ENCODE measurements at places on chromosomes 12 and 14. TPM values are rescaled to one million over a fixed set of nuclear protein-coding genes. Genes with fewer than 3 reads are reported as not detected.
A peak's percentile ranks its signal among the peaks of the same experiment; 100 is the strongest.

The DPY19L2 gene
- 1.9 TPM for total RNA-seq

The CCDC38 gene
- not detected for total RNA-seq

The TAS2R50 gene
- total RNA-seq, result 0.86 TPM

The PAWR gene
- 211 TPM for total RNA-seq

The SLCO1B1 gene
- not detected for total RNA-seq

The C12orf60 gene
- total RNA-seq, result 0.42 TPM

The KRT74 gene
- not detected for total RNA-seq

The VWF gene
- 20.9 TPM for total RNA-seq

The LBHD2 gene
- total RNA-seq, result not detected

The ANKRD33 gene
- total RNA-seq, result not detected

The KRT6A gene
- not detected for total RNA-seq

GRCh38 chr12:28443337-28443736 is 253.1 kb downstream of the CCDC91 start:
- H3K4me3 ChIP-seq, result no peak overlapping the region
- H3K4me1 ChIP-seq, result no peaks in the 10 kb centered on the region
- no peaks in the 10 kb centered on the region for H3K27me3 ChIP-seq
- DNase-seq, result no peak
- H3K36me3 ChIP-seq, result no peaks in the 10 kb centered on the region

DNA sequence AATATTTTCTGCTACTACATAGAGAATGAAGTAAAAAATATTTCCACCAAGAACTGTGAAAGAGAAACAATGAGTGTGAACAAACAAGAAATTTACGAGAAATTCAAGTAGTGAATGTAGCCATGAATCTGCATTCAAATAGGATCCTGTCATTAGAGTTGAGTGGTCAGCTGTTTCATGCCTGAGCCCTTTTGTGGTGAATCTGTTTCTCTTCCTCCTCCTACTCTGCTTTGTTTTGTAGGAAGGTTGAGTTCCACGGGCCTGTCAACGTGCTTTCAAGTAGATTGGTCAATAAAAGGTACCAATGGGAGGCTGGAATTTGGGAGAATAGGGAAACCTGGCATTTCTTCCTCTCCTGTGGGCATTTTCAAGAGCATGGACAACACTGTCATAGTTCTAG is 1749.6 kb upstream of the FLRT2 start:
- H3K27ac ChIP-seq, result no peak overlapping the region
- no peak for DNase-seq
- no peaks in the 10 kb centered on the region for H3K4me1 ChIP-seq
- H3K27me3 ChIP-seq, result no peaks in the 10 kb centered on the region

DNA sequence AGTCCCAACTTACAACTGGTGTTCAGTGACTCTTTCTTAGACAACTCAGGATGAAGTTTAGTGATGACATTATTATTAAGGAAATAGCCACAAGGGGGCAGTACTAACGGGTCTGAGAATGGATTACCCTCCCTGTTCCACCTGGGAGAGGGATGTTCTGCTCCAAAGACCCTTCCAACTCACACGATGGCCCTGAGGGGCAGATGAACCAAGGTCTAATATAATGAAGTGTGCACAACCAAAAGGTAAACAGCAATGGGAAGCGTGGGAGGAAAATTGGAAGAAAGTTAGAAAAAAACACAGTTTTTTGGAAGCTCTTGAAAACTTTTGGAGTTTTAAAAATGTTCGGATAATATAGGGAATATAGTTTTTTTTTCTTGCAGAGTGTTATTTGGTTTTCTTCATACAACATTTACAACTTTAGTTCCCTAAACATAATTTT is 24.0 kb downstream of the FGF6 start:
- no peaks in the 10 kb centered on the region for H3K4me1 ChIP-seq
- no peak for DNase-seq
- no peak overlapping the region for H3K4me3 ChIP-seq
- H3K27ac ChIP-seq, result no peak overlapping the region
- no peaks in the 10 kb centered on the region for H3K36me3 ChIP-seq
- H3K27me3 ChIP-seq, result no peaks in the 10 kb centered on the region

GRCh38 chr14:73846947-73847346 is 4.7 kb upstream of the PTGR2 start:
- H3K27me3 ChIP-seq, result no peaks in the 10 kb centered on the region
- no peaks in the 10 kb centered on the region for H3K36me3 ChIP-seq
- no peak overlapping the region for H3K27ac ChIP-seq
- no peak overlapping the region for H3K4me3 ChIP-seq
- no peaks in the 10 kb centered on the region for H3K4me1 ChIP-seq
- DNase-seq, result no peak

- H3K27me3 ChIP-seq, result no peaks in the 10 kb centered on the region
- no peak for DNase-seq
- no peak overlapping the region for H3K4me3 ChIP-seq
- no peaks in the 10 kb centered on the region for H3K36me3 ChIP-seq
- no peaks in the 10 kb centered on the region for H3K4me1 ChIP-seq
- no peak overlapping the region for H3K27ac ChIP-seq
Observed at GRCh38 chr12:105641749-105642148, 311.3 kb downstream of the C12orf75 start.

GRCh38 chr12:69927164-69927563 is 102.1 kb downstream of the MYRFL start:
- no peak overlapping the region for H3K27ac ChIP-seq
- H3K4me1 ChIP-seq, result no peaks in the 10 kb centered on the region
- H3K27me3 ChIP-seq, result no peaks in the 10 kb centered on the region
- H3K4me3 ChIP-seq, result no peak overlapping the region
- H3K36me3 ChIP-seq, result no peaks in the 10 kb centered on the region

GRCh38 chr14:102182190-102182589 is 42.5 kb downstream of the WDR20 start:
- no peaks in the 10 kb centered on the region for H3K27me3 ChIP-seq
- no peak for DNase-seq
- H3K27ac ChIP-seq, result no peak overlapping the region
- no peak overlapping the region for H3K4me3 ChIP-seq

- H3K27ac ChIP-seq, result no peak overlapping the region
- H3K27me3 ChIP-seq, result no peaks in the 10 kb centered on the region
- DNase-seq, result peak; percentile 20
- no peaks in the 10 kb centered on the region for H3K36me3 ChIP-seq
Observed at GRCh38 chr14:46581036-46581671, 70.4 kb downstream of the RPL10L start.

- DNase-seq, result no peak
- peaks cover 5% of the 10 kb centered on the region for H3K4me1 ChIP-seq
- peak overlapping the region; percentile 76 for H3K27ac ChIP-seq
- H3K4me3 ChIP-seq, result peak overlapping the region; percentile 0
Observed at GRCh38 chr14:73463411-73463810, 5.1 kb upstream of the NUMB start.

GRCh38 chr12:122687086-122687485 is 16.1 kb downstream of the HCAR2 start:
- H3K36me3 ChIP-seq, result no peaks in the 10 kb centered on the region
- no peaks in the 10 kb centered on the region for H3K27me3 ChIP-seq
- H3K27ac ChIP-seq, result no peak overlapping the region
- peak; percentile 44 for DNase-seq

DNA sequence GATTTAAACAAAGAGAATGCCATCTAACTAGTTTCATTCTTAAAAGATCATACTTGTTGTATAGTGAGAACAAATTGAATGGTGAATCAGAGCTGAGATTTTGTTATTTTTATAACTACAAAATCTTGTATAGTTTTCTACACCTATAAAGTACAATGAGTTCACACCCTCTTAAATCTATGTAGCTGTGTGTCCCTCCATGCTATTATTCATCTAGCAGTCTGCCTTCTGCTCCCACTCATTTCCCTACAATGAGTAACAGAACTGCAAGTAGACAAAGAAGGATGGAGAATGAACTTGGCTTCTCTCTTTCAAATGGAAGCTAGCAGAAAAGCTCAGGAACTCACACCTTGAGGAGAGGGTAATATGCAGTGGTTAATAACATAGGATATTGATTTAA is 7.1 kb downstream of the IFNG-AS1 start:
- no peaks in the 10 kb centered on the region for H3K4me1 ChIP-seq
- H3K36me3 ChIP-seq, result no peaks in the 10 kb centered on the region
- H3K4me3 ChIP-seq, result no peak overlapping the region
- DNase-seq, result no peak

GRCh38 chr14:32938719-32939253 is at the start of gene NPAS3:
TSS of gene NPAS3 (plus strand) at chr14:32938879.
- H3K36me3 ChIP-seq, result no peaks in the 10 kb centered on the region
- H3K4me1 ChIP-seq, result no peaks in the 10 kb centered on the region
- no peak for DNase-seq
- H3K4me3 ChIP-seq, result peak within 1 kb of the TSS; percentile 26
- no peak within 1 kb of the TSS for H3K27ac ChIP-seq

DNA sequence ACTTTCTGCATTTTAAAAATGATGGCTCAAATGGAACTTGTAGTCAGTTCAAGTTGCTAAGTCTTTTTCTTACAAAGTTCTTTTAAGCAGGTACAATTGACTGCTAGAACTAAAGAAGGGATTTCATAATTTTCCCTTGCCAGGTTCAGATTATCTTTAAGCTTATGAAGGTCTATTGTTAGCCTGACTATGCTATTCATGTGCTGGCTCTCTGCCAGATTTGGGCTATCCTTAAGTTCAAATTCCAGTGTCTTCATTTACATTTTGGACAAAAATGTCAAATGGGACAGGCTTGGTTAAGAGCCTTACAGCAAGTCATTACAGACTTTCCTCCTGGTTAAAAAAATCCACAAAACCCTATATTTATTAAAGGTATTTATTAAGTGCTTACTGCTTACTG is 42.3 kb downstream of the INSM2 start:
- H3K4me3 ChIP-seq, result no peak overlapping the region
- H3K27me3 ChIP-seq, result no peaks in the 10 kb centered on the region
- no peaks in the 10 kb centered on the region for H3K4me1 ChIP-seq
- no peak for DNase-seq
- no peaks in the 10 kb centered on the region for H3K36me3 ChIP-seq

GRCh38 chr14:85714069-85714468 is 184.1 kb downstream of the FLRT2 start:
- no peak overlapping the region for H3K27ac ChIP-seq
- H3K4me3 ChIP-seq, result no peak overlapping the region
- no peaks in the 10 kb centered on the region for H3K36me3 ChIP-seq
- no peaks in the 10 kb centered on the region for H3K4me1 ChIP-seq
- DNase-seq, result no peak

DNA sequence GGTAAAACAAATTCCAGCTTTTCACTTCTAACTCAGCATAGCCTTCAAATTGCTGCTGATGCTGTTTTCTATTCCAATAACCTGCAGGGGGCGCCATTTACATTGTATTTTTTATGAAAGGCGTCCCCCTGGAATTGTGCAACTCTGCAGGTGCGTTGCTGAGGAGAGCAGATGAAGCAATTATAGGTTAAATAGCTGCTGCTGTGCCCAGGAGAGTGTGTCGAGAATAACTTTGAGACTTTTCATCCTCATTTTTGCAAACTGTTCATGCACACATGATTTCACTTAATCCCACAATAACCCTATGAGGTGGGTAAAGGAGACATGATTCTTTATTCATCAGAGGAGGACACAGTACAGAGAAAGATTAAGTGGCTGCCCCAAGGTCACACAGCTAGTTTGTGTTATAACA is 75.7 kb downstream of the MYRFL start:
- no peaks in the 10 kb centered on the region for H3K4me1 ChIP-seq
- H3K27ac ChIP-seq, result no peak overlapping the region
- peak; percentile 91 for DNase-seq

- H3K27ac ChIP-seq, result no peak overlapping the region
- no peak overlapping the region for H3K4me3 ChIP-seq
- H3K4me1 ChIP-seq, result no peaks in the 10 kb centered on the region
- H3K36me3 ChIP-seq, result no peaks in the 10 kb centered on the region
- no peaks in the 10 kb centered on the region for H3K27me3 ChIP-seq
- DNase-seq, result no peak
Observed at GRCh38 chr14:35853225-35853624, 27.1 kb downstream of the BRMS1L start.

DNA sequence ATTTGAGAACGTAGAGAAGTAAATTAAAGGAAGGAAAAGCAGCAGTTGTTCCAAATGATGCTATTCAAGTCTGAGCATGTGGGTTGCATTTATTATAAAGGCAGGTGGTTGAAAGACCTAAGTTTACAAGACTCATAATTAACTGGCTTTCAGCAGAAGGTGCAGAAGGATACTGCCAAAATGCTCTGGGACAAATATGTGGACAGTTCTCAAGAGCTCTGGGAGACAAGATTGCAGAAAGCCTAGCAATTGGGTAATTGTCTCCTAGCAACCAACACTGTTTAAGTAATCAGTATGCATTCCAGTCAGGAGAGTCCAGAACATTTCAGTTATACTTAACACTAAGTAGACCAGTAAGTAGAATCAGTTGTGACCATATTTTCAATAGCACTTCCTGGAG is 131.5 kb downstream of the GPR135 start:
- no peaks in the 10 kb centered on the region for H3K4me1 ChIP-seq
- no peaks in the 10 kb centered on the region for H3K27me3 ChIP-seq
- H3K4me3 ChIP-seq, result no peak overlapping the region
- DNase-seq, result no peak
- peak overlapping the region; percentile 41 for H3K27ac ChIP-seq

DNA sequence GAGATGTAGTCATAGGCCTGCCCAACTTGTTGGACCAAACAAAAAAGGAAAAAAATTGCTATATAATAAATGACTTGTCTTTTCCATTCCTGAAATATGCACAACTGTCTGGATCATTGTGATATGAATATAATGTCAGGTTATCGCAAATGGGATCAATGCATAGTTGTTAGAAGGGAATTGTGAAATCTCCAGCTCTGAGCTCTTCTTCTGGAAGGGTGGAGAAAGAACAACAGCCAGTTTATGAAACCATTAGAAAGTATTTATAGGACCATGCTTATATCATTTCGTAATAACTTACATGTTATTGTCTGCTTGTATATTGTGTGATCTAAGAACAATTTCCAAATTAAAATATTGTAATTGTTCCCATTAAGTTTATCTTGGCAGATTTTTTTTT is 35.7 kb upstream of the HIF1A start:
- no peak for DNase-seq
- no peaks in the 10 kb centered on the region for H3K4me1 ChIP-seq
- H3K4me3 ChIP-seq, result no peak overlapping the region
- no peaks in the 10 kb centered on the region for H3K36me3 ChIP-seq

DNA sequence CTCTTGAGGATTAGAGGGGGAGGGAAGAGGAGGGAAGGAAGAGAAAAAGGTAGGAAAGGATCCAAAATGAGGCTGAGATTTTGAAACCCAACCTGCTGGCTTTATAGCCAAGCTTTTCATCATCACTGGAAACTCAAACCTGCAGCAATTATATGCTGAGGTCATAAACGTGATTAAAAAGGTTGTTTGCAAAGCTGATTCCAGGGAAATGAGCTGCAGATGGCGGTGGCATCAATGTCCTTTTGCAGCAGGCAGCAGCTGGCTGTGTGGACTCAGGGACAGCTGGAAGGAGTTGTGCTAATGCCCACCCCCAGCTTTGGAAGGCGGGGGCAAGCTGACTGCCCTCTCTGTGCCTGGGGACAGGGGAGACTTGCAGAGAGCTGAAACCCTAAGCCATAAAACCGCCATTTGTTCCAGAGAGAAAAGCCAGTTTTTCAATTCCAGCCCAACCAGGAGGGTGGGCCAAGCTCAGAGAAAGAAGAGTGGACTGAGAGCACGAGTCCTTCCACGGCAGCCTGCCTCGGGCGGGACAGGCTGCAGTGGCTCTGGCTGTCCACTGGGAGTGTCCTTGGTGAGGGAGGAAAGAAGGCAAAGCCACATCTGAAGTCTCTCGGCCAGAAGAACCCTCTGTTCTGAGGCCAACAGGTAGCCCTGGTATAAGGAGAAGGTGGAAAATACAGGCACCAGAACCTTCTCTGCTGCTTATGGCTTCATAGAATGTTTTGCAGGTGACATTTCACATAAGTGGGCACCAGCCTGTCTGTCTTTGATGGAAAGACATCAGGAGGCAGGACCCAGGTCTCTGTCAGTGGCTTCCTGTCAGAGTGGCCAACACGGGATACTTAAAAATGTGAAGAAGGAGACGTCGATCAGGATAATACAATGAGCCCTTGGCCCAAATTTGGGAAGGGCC is 90.7 kb downstream of the SINHCAF start:
- peak; percentile 24 for DNase-seq
- no peaks in the 10 kb centered on the region for H3K36me3 ChIP-seq
- no peaks in the 10 kb centered on the region for H3K4me1 ChIP-seq
- no peak overlapping the region for H3K27ac ChIP-seq
- no peak overlapping the region for H3K4me3 ChIP-seq
